ENCODE measurements at places on chromosomes 2 and 18. TPM values are rescaled to one million over a fixed set of nuclear protein-coding genes. Genes with fewer than 3 reads are reported as not detected.

GRCh38 chr2:217415316-217415715 lies 555.5 kb upstream of the TNP1 start:
- DNase-seq = no peak

- no peak for DNase-seq
Observed at GRCh38 chr18:24548583-24548982, 88.1 kb downstream of the HRH4 start.

- no peak for DNase-seq
Observed at GRCh38 chr18:26457611-26458353, 90.6 kb downstream of the KCTD1 start.

The COL4A4 gene
- total RNA-seq = 0.10 TPM

DNA sequence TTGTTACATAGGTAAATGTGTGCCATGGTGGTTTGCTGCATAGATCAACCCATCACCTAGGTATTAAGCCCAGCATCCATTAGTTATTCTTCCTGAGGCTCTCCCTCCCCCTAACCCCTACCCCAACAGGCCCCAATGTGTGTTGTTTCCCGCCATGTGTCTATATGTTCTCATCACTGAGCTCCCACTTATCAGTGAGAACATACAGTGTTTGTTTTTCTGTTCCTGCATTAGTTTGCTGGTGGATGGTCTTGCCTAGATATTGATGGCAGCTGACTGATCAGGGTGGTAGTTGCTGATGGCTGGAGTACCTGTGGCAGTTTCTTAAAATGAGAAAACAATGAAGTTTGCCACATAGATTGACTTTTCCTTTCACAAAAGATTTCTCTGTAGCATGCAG lies 34.6 kb upstream of the MSTN start:
- no peak for DNase-seq

The TXNDC2 gene
- total RNA-seq = not detected

- peak; percentile 35 for DNase-seq
Observed at GRCh38 chr2:26740890-26741302, 23.2 kb upstream of the SLC35F6 start.

The SPP2 gene
- total RNA-seq = not detected

DNA sequence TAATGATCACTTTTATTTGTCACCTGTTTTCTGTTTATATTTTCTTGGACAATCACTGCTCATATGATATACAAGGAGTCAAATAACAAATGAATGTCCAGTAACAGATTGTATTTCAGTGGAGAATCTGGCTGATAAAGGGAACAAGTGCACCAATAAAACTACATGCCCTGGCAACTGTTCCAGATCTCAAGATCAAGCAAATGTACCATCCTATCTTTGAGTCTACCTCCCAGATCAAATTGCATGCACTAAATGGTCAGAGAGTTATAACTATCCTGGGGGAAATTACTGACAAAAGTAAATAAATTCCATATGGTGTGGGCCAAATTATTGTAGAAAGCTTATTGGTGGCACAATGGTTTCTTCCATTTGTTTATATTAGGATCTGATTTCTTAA lies 452.8 kb downstream of the MBD2 start:
- DNase-seq = no peak

DNA sequence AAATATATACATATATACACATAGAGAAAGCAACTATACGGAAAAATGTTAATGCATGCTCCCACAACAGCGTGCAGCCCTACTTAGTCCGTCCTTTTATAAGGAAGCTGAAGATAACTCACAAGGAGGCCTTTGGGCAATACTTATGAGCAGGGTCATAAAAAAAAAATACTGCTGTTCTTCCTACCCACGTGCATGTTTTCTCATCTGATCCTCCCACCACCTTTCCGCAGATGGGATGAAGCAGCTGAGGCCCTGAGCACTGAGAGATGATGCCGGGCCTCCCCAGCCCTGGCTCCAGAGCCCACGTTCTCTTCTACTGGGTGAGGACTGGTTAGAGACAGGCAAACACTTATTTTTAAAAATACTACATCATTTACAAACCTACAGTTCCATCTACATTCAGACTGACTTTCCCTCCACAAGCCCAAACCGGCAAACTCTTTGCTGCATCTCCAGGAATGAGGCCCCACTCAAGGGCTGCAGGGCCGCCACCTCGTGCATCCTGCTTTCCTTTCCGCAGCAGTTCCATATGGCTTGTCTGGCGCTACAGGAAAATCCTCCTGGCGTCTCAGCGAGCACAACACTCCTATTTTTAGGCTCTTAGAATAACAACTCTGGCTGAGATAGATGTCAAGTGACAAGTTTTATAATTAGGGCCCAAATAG lies 41.6 kb downstream of the TBC1D8 start:
- DNase-seq = no peak

- no peak for DNase-seq
Observed at GRCh38 chr2:144350151-144350802, 169.6 kb downstream of the ZEB2 start.

DNA sequence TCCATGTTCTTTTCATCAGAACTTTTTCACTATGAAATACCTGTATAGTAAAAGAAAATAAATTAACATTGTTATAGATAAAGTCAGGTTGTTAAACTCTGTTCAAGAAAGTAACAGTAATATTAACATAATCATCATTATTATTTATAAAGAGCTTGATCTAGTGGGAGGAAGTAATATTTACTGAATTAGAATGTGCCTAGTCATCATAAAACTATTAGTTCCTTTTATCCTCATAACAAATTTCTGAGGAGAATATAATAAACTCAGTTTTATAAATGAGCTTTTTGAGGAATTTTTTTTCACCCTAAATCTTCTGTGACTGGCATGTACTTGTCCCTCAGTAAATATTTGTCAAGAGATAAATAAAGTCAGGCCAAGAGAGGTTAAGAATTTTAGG lies 78.4 kb downstream of the PLA2R1 start:
- no peak for DNase-seq

The RPRM gene
- total RNA-seq = not detected

DNA sequence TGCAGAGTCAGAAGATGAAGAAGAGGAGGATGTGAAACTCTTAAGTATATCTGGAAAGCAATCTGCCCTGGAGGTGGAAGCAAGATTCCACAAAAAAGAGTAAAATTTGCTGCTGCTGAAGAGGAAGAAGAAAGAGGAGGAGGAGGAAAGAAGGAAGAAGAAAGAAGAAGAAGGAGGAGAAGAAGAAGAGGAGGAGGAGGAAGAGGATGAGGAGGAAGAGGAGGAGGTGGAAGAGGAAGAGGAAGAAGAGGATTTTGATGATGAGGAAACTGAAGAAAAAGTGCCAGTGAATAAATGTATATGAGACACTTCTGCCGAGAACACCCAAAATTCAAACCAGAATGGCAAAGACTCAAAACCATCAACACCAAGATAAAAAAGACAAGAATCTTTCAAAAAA lies 20.9 kb upstream of the TAF4B start:
- DNase-seq = no peak

DNA sequence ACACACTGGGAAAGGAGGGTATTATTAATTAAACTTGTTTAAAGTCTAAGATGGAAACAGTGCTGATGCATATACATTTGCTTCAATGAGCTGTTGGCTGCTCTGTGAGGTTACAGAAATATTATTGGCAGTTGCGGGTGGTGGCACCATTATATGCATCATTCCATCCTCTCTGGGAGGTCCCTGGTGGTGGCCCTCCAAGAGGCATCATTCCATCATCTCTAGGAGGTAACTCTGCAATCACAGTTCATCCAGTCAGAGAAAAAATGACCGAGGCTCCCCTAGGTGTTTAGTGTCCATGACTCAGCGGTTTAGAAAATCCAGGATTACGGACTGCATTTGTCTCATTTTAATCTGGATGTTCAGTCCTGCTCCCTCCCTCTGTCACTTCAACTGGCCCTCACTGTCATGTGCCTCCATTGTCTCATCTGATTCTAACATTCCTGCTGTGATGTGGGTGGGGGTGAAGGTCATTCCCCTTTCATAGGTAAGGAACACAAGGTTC lies 15.4 kb downstream of the AFF3 start:
- DNase-seq = no peak

The TOGARAM2 gene
- total RNA-seq = 0.75 TPM

GRCh38 chr2:111952871-111953452 lies 54.6 kb downstream of the MERTK start:
- no peak for DNase-seq

DNA sequence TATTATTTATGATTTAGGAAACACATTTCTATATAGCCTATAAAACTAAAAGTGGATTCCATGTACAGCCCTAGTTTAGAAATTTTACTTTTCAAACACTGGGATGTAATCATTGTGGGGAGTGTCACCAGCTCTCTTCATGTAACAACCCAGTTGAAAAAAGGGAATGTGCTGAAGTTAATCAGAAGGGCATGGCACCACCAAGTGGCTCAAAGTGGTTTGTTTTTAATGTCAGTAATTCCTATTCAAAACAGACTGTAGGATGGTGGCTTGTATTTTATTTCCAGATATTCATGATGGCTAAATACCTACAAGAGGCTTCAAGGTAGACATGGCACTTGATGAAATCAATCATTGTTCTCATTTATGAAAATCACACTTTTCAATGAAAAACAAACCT lies 58.1 kb upstream of the TMEM182 start:
- peak; percentile 12 for DNase-seq

DNA sequence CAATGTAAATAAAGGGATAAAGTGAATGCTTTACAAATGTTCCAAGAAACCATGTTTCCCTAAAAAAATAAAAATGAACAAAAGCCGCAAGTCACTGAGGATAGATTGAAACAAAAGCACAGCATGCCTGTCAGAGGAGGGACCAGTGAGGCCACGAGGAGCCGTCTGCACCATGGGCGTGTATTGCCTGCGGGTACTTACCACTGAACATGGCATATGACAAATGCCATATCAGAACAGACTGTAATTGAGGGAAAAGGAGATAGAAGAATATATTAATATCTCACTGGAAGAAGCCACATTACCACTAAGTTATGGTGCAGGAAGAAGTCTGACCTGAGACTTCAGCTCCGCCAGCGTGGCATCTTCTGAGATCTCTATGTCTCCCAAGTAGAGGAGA lies 75.8 kb downstream of the USP40 start:
- no peak for DNase-seq

DNA sequence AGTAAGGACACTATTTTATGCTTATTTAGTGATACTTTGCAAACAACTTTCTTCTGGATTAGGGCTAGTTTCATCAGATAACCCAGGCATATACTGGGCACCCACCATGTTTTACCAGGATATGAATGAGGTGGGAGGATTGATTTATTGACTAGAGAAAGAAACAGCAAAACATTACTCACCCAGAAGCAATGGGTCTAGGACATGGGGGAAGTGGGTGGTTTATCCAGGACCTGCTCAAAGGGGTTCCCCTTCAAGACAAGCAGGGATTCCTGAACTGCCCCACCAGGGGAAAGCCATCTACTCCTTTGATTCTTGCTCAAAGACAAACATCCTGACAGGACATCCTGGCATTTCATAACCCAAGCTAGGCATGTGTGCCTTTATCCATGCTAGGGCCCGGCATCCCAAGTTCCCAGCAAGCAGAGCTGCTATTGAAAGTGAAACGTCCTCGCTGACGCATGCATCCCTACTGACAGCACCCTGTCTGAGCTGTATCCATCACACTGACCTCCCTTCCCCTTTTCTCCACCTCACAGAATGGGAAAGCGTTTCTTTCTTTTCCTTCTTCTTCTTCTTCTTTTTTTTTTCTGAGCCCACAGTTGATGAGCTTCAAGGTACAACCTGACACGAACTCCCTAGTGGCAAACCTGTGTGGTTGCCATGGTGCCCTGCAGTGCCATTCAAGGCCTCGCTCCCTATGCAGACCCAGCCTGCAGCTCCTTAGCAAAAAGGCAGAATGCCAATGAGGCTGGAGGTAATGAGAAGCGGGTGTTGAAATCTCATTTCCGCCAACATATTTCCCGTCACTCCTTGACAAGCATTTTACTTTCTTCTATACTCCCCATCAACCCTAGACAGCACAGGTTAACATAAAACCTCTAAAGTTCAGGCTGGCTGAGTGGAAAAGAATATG lies 70.5 kb downstream of the CLHC1 start:
- DNase-seq = no peak

The EFEMP1 gene
- total RNA-seq = not detected

GRCh38 chr2:215917953-215918620 lies 95.3 kb downstream of the MREG start:
- DNase-seq = no peak

The C1GALT1C1L gene
- total RNA-seq = 0.33 TPM

- DNase-seq = no peak
Observed at GRCh38 chr2:17879137-17879912, 858 bp downstream of the KCNS3 start.

GRCh38 chr2:184047536-184047935 lies 550.8 kb upstream of the ZNF804A start:
- no peak for DNase-seq

DNA sequence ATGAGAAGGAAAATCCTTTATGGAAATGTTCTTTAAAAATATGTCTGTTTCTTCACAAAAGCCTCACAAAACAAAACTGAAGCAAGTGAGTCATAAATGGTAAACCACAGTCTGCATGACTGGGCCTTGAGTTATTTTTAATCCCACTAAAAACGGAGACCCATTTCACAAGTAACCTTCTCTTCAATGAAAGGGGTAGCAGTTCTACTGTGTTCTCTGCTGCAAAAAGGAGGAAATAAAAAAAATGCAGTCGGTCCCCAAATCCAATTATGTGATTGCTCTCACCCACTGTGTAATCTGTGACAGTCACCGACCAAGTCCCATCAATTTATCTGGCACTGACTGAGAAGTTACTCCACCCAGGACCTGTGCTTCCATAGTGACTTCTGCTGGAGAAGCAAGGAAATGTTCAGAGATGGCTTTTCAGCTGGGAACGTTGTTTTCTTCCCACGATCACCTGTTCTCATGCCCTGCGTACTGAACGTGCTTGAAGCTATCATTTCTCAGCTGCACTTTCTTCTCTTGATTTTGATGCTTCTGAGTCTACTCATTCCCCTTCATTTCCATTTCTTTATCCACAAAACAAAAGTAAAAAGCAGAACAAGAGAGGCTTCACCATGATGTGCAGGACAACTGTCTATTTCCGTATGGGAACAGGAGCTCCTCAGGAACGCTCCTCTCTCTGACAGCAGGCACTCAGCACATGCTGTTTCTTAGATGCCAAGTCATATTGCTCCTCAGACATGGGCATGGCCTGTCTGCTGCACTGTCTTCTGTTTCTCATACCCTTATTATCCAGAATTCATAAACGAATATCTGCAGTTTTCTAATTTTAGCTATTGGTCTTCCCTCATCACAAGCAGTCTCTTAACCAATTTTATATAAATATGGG lies 80.0 kb upstream of the TMEM200C start:
- no peak for DNase-seq

DNA sequence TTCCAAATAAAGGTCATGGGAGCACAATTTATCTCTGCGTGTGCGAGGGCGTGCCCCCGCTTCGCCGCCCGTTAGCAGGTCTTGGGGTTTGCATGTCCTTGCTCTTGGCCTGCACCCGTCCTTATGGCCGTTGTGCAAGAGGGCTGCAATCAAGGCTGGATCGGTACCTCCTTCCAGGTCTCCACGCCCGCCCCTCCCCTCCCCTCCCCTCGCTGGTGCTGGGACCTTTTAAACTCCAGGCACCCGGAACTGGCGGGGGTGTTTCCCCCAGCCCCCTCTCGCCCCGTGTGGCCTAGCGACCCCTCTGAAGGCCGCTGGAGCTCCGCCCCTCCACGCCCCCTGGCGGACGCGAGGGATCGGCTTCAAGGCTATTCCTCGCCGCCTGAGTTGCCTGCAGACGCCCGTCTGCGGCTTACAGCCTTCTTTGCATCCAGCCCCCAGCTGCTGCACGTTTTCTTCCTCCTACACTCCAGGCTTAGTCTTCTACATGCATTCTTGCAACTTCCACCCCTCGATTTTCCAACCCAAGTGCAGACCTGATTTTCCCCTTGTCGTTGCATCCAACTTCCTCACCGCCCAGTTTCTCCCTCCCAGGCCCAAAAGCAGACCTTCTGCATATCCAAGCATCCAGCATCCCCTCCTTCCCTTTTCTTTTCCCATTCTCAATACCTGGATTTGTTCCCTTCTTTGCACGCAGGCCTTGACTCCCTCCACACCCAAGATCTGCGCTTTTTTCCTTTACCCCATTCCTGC lies 577 bp downstream of the IDH1 start:
- DNase-seq = peak; percentile 85

Data from naive thymus-derived CD8-positive, alpha-beta T cell (primary cell).